ENCODE measurements at places on chromosomes 12 and 14. TPM values are rescaled to one million over a fixed set of nuclear protein-coding genes. Genes with fewer than 3 reads are reported as not detected.

GRCh38 chr12:123991372-123991951, 18.4 kb downstream of the ZNF664 start:
- DNase-seq = no peak

- DNase-seq = peak; percentile 48
Observed at GRCh38 chr12:65948320-65949008, 124.2 kb downstream of the HMGA2 start.

- DNase-seq = no peak
Observed at GRCh38 chr14:83473416-83474235, 1940.0 kb upstream of the SEL1L start.

The KLC1 gene
- 86.4 TPM for polyA plus RNA-seq

The SMIM41 gene
- polyA plus RNA-seq = not detected

The PTPRR gene
- 0.15 TPM for polyA plus RNA-seq

GRCh38 chr12:21502164-21502496, 541 bp downstream of the GOLT1B start:
- DNase-seq = no peak

- DNase-seq = no peak
Observed at GRCh38 chr14:29217813-29218450, 451.3 kb downstream of the FOXG1 start.

The ITGA5 gene
- polyA plus RNA-seq = 39.7 TPM

- DNase-seq = no peak
Observed at GRCh38 chr12:108505129-108505528, 9.9 kb upstream of the FICD start.

The OVCH1 gene
- 0.04 TPM for polyA plus RNA-seq

GRCh38 chr12:39915249-39915648, 190.6 kb downstream of the SLC2A13 start:
- DNase-seq = no peak

DNA sequence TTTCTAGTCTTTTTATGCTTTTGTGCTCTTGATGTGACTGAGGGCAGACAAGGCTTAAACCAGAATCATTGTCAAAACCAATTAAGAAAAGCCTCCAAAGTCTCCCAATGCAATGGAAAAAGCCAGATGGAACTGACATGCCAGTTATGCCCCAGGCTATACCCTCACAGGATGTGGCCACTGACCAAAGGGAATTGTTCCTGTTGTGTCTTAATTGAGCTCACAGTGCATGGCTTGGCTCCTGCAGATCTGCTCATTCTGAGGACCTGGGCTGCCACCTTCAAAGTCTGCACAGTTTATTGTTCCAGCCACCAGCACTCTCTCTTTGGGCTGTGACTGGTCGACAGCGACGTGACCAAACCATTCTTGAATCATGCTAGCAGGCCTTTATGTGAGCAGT, 17.1 kb upstream of the BICD1 start:
- no peak for DNase-seq

DNA sequence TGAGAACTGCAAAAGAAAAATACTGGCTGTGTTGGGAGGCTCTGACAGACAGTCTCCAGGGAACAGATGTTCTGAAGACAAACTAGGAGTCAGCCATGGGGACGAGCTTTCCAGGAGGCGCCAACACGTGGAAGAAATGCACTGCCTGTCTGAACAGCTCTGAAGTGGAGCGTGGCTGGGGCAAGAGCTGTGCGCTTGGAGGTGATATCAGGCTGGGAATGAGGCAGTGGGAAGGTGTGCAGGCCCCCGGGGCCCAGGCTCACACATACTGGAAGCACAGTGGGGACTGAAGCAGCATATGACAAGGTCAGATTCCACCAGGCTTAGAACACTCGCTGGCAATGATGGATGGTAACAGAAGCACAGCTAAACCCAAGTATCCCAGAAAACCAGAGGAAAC, 17.5 kb downstream of the APPL2 start:
- peak; percentile 60 for DNase-seq

DNA sequence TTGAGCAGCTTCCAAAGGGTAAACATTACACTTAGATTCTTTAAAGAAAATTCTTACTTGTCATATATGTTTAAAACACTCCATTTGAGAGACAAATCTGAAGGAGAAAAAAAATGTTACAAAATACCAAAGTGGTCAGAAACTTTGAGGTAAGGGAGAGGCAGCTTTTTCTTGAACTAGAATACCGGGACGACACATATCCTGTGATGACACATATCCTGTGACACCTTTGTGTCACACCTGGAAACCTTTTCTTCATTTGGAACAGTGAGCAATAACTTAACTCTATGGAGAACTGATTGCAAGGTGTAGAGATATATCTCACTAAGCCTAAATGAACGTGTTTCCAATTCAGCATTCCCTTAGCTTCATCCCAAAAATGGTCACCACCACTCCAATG, 4.6 kb upstream of the GRIN2B start:
- no peak for DNase-seq

DNA sequence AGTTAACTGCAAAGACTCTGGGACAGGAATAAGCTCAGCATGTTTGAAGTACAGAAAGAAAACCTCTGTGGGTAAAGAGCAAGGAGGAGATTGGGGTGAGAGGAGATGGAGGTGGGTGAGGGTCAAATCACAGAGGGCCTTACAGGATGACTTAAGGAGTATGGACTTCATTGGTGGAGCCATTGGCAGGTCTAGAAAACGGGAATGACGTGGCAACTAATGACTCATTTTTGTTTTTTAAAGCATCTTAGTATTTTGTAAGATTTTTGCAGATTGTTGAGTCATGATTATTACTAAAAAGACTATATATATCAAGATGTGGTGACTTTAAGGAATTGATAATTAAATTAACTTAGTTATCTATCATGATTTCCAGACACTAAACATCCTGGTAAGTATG, 18.5 kb downstream of the UTP20 start:
- DNase-seq = no peak

All from psoas muscle (tissue), 8 donors.